Effector CD8-positive, alpha-beta T cell (primary cell): ENCODE measurements at places on chromosomes 1 and 21.

GRCh38 chr1:64320470-64320869 is 117.0 kb downstream of the UBE2U start:
- no peak for DNase-seq

DNA sequence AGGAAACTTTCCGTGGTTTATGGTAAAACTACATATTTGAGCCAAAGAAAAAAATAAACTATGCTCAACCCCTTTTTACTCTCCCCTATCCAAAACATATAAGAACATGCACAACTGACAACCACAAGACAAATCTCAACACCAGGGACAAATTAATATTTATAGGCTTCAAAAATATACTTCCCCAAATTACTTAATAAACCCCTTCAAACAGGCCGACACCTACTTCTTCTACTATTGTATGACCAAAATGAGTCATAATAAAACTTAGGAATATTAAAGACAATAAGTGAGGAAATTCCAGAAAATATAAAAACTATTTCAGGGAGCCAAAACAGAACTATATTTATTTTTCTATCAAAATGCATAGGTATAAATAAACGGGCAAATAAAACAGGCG is 71.5 kb downstream of the TGFBR3 start:
- DNase-seq = no peak

- DNase-seq = no peak
These were observed 38.5 kb upstream of the SYNC start for GRCh38 chr1:32741059-32741412.

- no peak for DNase-seq
These were observed 64.6 kb downstream of the USP25 start for GRCh38 chr21:15794277-15794912.

DNA sequence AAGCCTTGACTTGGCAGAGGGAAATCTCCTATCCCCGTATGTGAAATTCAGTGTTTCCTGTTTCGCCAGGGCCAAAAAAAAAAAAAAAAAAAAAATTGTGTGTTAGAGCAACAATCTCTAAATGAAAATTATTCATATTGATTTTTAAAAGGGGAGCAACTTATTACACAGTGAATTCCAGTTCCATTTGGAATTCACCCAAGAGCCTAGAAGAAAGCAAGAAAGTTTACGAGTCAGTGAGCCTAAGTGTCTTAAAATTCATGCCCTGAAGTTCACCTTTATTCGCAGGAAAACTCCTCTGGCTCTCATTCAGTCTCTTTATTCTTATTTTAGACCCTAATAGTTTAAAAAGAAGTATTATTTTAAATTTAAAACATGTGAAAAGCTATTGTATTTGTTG is 42.1 kb upstream of the HUNK start:
- DNase-seq = no peak

DNA sequence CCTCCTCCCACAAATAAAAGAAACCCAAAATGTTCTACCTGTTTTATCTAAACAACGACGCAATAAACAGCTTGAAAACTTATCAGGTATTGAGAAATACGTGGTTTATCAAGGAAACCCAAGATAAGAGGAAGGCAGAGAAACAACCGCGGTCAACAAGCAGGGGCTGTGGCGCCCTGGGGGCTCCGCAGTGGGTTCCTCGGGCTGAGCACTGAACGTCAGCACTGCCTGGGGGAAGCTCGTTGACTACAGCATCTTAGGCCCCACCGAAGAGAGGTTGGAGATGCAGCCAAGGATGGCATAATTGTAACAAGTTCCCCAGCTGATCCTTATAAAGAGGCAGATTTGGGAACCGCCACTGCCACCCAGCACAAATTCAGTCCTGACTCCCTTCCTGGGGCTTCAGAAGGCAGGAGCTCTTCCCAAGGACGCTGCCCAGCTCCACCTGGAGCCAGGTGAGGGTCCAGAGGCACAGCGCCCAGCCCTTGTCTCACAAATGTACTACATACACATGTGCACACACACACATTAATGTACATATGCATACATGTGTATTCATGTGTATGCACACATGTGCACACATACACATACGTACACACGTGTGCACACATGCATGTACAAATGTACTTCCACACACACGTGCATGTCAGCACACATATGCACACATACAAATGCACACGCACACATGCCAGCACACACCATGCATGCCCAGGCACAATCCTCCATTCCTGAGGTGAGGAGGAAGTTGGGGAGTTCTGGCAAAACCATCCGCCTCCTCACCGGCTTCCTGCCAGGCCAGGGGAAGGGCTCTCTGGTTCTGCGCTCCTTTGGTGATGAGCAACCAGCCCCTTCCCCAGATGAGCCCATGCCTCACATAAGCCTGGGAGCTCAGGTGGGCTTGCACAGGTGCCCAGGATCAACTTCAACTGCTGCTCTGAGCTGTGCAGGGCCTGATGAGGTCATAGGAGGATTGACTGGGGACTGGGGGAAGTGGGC is 251.1 kb downstream of the NPHP4 start:
- no peak for DNase-seq

DNA sequence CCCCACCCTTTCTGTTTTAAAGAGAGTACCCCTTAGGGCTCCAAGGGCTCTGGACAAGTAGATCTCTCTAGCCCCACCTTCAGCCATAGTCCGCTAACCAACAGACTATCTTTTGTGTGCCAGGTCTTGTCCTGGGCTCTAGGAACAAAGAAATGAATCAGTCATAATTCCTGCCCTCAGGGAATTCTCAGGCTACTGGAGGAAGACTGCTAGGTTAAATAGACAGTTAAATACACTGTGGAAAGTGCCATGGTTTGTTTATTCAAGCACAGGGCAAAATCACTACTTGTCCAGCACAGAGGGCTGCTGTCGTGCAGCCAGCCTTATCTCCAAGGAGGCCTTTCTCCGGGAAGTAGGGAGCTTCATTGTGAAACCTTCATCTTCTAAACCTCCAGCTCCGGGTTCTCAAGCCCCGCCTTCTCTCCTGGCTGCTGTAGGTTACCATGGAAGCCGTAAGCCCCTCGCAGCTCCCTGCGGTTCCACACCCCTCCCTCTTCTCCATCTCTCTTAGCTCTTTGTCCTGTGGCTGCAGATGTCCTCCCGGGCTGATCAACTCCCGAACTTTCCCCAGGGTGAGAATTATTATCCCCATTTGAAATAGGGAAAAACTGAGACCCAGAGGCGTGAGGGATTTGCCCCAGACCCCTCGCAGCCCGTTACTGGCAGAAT is 29.8 kb downstream of the SHISAL2A start:
- no peak for DNase-seq

DNA sequence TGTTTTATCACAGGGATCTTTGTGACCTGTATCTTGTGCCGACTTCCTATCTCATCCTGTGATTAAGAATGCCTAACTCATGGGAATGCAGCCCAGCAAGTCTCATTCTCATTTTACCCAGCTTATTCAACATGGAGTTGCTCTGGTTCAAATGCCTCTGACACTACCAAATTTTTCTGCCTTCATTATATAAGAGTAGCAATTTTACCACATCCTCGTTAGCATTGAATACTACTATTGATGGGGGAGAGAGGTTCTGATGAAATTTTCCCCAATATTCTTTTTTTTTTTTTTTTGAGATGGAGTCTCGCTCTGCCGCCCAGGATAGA is 44.5 kb upstream of the PPIH start:
- DNase-seq = no peak

DNA sequence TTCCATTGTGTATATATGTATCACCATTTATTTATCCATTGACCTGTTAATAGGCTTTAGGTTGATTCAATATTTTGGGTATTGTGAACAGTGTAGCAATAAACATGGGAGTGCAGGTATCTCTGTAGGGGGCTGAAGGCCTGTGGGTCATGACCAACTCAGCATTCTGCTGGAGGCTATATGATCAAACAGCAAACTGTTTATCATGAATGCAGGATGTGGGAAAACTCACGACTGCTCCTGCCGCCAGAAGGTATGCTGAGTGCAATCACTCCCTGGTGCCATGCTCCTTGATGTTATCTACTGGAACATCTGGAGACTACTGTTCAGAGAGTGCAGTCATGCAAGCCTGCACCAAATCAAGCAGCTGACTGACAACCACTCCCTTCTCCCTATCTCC is 275.2 kb downstream of the COL11A1 start:
- no peak for DNase-seq

DNA sequence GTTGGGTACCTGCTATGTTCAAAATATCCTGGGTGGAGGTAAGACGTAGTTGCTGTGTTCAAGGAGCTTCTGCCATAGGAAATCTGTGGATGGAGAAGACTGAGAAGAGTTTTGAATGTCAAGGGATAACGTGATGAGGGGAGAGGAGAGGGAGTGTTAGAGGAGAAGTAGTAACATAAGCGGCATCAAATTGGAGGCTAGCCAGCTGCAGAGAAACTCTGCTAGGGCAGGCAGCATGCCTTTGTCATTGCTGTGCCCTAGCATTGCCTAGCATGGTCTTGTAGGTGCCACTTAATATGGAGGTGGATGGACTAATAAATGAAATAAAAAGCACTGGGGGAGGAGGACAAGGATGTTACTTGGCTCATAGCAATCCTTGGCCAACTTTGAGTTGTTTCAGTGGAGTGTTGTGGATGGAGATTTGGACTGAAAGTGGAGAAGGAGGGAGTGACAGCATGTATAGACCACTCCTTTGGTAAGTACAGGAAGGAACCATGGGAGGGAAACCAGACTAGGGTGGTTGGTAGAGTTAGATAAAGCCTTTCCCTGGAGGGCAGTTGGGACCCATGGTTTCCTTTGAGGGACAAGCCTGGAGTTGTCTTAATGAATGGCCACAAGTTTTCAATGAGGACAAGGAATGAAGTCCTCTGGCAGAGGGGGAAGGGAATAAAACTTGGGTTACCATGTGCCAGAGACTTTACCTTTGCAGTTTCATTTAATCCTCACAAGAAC is 6.3 kb downstream of the VANGL1 start:
- no peak for DNase-seq

GRCh38 chr1:152347116-152347728 is 12.6 kb downstream of the FLG2 start:
- DNase-seq = peak; percentile 5

DNA sequence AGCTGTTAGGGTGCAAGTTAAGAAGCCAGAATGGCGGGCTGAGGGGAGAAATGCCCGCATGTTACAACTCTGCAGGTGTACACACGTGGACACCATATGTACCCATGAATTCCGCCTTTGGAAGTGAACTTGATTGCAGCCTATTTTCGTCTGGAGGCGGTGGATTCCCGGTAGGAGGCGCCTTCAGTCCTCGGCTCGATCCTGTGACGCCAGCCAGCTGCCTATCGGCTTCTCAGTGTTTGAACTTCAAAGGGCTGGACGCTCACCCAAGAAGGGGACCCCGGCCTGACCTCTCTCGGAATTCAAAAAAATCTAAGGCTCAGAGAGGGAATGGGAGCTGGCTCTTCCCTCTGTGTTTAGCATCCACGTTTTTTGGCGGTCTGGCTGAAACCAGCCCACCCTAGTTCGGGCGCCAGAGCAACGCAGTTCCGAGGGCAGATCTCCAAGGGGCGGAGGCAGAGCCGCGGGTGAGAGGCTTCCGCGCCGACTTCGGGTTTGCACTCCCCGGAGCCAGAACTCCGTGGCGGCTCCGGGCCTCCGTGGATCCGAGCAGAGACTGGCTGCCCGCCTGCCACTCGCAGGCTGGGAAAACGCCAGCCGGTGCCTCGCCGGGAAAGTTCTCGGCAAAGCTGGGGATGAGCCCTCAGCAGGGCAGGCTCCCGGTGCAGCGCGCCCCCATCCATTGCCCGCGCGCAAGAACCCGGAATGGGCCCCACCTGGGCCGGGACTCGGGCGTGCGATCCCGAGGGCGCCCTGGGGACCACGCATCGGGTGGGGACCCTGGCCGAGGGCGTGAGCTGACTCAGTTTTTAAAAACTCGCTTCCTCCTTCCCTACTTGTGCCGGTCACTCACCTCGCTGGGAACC is 996 bp upstream of the TMEM51 start:
- DNase-seq = no peak

DNA sequence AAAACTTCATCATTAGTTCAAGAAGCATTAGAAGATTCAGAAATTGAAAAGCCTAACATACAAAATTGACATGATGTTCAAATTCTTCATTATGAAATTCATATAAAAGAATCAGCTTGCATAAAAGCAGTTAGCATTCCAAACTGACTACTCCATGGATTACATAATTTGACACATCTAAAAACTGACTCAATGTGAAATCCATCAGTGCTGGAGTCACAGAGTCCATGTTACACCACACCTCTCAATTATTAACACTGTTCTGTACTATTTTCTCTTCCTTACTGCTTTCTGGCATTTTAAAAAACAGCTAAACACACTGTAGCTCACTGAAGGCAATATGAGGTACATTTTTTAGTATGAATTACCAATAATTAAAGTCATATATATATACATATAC is 28.0 kb downstream of the ARHGAP29 start:
- DNase-seq = no peak

- DNase-seq = no peak
These were observed 42.4 kb downstream of the RWDD3 start for GRCh38 chr1:95276429-95276828.

DNA sequence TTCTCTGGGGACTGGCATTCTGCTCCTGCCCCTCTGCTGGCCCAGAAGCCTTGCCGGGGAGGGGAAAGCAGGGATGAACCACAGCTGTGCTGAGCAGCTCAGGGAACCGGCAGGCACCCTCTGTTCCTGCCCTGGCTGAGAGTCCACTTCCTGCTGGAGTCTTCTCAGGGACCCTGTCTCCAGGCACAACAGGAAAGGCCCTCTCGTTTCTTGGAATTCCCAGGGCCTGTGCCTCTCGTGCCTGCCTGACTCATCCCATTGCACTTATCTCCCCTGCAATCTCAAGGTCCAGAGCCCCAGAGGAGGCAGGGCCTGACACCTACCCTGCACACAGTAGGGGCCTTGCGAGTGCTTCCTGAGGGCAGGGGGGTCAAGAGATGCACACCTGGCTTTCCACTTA is 1.1 kb upstream of the EDN2 start:
- no peak for DNase-seq

- DNase-seq = no peak
These were observed 12.4 kb upstream of the BSDC1 start for GRCh38 chr1:32406629-32407111.

DNA sequence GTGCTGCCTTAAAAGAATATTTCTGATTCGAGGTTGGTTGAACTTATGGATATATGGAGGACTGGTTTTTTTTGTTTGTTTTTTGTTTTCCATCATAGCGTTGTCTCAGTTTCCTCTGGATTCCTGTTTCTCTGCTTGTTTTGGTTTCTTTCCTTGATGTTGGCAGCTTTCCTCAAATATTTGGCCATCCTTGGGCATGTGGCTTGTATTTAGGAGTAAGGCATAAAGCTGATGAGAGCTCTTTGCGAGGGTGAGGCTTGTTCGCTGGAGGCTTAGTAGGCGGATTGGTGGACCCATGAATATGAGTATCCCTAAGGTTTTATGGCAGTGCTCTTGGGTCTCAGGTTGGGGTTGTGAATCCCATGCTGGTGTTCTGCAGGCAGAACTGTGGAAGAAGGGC is 22.9 kb downstream of the DYRK1A start:
- DNase-seq = no peak

- no peak for DNase-seq
These were observed 33.9 kb upstream of the ZNF362 start for GRCh38 chr1:33222381-33222780.

DNA sequence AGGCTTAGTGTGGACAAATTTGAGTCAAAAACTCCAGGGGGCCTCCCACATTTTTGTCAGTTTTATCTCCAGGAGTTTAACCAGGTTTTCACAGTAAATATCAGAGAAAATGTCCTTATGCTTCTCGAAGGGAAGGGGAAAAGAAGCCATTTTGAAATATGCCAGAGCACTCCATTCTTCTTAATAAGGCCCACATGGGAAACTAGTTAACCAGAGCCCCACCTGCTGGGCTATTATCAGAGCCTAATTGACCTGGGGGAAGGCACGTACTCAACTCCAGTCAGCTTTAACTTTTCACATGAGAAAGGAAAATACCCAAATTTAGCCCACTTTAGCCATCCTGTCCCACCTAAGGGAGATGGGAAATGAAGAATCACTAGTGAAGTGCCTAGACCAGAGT is 296.3 kb downstream of the PTBP2 start:
- DNase-seq = no peak

- DNase-seq = no peak
These were observed 82.0 kb downstream of the LRRC53 start for GRCh38 chr1:74430342-74430934.
